Thyroid gland (tissue), 4 donors: ENCODE measurements at places on chromosomes 2 and 18. TPM values are rescaled to one million over a fixed set of nuclear protein-coding genes. Genes with fewer than 3 reads are reported as not detected.

The IL36A gene
- total RNA-seq = not detected

- H3K27me3 ChIP-seq = no peaks in the 10 kb centered on the region
- H3K4me1 ChIP-seq = no peaks in the 10 kb centered on the region
- no peaks in the 10 kb centered on the region for H3K36me3 ChIP-seq
- no peak for DNase-seq
- no peak overlapping the region for H3K4me3 ChIP-seq
Observed at GRCh38 chr2:19474128-19474527, 115.7 kb upstream of the OSR1 start.

The DCC gene
- not detected for total RNA-seq

The SERPINB3 gene
- total RNA-seq = not detected

DNA sequence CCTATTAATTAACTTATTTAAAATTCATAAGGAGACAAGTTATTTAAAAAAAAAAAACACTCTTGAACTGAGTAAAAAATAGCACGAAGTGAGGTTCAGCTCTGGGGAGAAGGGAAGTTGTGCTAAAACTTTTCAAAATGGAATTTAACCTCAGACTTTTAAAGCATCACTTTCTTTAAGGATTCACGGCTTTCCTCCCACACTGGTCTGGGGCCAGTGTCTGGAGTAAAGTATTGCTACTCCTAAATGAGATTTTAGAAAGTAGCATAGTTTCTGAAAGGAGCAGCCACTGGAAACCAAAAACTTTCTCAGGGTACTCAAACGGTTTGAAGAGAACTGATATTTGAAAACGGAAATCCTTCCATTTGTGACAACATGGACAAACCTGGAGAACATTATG, 97.7 kb upstream of the CYP1B1 start:
- DNase-seq = no peak
- H3K4me1 ChIP-seq = peaks cover 17% of the 10 kb centered on the region
- H3K27me3 ChIP-seq = no peaks in the 10 kb centered on the region
- no peak overlapping the region for H3K27ac ChIP-seq
- no peaks in the 10 kb centered on the region for H3K36me3 ChIP-seq
- no peak overlapping the region for H3K4me3 ChIP-seq

The PLCL1 gene
- 11.8 TPM for total RNA-seq

DNA sequence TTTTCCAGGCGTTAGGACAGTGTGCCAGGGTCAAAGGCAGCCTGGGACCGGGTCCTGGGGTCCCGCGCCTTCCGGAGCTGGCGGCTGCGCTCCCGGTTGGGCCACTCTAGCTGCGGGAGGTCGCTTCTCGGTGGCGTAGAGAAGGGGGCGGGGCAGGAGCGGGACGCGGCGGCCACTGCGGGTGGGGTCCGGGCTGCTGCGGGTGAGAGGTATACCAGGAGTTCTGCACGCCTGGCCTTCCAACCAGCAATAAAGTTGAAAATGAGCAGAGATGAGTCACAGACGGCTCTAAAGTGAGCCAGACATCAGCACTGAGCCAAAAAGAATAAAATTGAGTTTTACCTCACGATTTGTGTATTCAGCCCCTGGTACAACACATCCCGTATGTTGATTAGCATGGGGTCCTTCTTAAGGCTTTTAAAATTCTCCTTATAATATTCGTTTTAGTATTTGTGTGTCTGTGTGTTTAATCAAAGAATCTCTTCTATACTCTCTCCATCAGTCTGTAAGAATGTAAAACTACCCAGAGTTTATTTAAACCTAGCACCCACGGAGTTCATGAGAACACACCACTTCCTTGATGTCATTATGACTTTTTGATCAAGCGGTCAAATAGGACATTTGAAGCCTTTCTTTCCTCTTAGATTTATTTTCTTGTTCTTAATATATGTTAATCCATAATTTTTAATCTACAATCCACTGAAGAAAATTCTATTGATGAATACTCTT, at the start of gene C1GALT1C1L:
C1GALT1C1L (minus strand) TSS at position 108 of the 729 bp plus-strand sequence; CDS start at position 1, 107 bp downstream.
- H3K27me3 ChIP-seq = no peaks in the 10 kb centered on the region
- no peaks in the 10 kb centered on the region for H3K4me1 ChIP-seq
- H3K36me3 ChIP-seq = no peaks in the 10 kb centered on the region
- peak; percentile 67 for DNase-seq

The PDE1A gene
- 72.3 TPM for total RNA-seq

The UPP2 gene
- not detected for total RNA-seq

DNA sequence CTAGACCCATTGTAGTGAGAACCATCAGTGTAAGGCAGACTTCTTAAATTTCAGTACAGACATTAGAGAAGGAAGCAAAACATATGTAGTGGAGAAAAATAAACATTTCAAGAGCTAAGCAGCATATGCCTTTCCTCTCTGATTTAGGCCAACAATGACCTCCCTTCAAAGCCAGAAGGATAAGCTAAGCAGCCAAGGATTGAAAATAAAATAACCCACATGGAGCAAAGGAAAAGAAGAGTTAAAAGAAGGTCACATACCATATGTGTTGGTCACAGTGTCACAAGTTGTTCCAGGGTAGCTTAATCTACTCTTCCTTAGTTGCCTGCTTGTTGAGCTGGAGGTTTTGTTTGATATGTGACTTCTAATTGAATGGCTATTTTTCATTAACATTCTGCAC, 15.6 kb upstream of the LAMA1 start:
- H3K4me1 ChIP-seq = no peaks in the 10 kb centered on the region

The CPS1 gene
- total RNA-seq = 3.9 TPM

The COX7A2L gene
- 98.7 TPM for total RNA-seq

DNA sequence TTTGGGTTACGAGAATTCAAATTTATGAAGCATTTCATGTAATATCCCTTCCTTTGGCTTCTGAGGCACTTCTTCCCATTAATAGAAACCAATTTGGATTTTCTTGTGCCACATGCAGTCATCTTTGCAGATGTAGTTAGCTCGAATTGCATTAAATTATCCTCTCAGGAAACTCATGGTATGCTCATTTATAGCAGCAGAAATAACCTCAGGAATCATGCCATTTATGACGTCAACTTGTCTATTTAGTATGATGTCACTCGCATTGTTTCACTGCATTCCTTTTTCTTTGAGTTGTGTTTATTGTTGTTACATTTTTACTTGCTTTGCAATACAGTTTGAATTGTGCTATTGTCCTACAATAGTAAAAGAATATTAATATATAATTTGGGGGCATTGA, 163.8 kb downstream of the RBM43 start:
- no peaks in the 10 kb centered on the region for H3K4me1 ChIP-seq
- H3K27ac ChIP-seq = no peak overlapping the region
- no peak for DNase-seq

DNA sequence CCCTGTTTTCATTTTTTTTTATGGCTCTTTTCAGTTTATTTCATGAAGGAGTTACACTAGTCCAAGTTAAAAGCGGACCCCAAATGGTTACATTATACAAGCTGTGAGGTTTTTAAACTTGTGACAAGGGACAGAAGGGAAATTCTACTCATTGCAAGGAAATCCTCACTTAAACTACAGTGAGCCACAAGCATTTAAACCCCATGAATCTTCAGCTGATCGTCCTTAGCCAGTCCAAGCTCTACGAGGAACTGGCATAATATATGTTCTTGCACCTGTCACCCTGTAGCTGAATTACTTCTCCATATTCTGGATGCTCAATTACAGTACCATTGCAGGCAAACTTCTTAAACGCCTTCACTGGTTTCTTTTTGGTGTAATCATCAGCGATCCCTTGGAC, 64.5 kb downstream of the ASAP2 start:
- no peaks in the 10 kb centered on the region for H3K27me3 ChIP-seq
- no peak for DNase-seq
- H3K4me3 ChIP-seq = no peak overlapping the region
- no peak overlapping the region for H3K27ac ChIP-seq
- H3K36me3 ChIP-seq = no peaks in the 10 kb centered on the region
